Activated CD4-positive, alpha-beta T cell treated with anti-CD3 and anti-CD28 coated beads for 24 hours (primary cell): ENCODE measurements at places on chromosomes 16 and 17.

- DNase-seq, result no peak
Observed at GRCh38 chr17:16343569-16343968, 9.7 kb downstream of the CENPV start.

- DNase-seq, result no peak
Observed at GRCh38 chr17:7656958-7657609, 6.4 kb downstream of the ATP1B2 start.

- DNase-seq, result no peak
Observed at GRCh38 chr17:5210091-5210490, 18.4 kb upstream of the ZNF594 start.

DNA sequence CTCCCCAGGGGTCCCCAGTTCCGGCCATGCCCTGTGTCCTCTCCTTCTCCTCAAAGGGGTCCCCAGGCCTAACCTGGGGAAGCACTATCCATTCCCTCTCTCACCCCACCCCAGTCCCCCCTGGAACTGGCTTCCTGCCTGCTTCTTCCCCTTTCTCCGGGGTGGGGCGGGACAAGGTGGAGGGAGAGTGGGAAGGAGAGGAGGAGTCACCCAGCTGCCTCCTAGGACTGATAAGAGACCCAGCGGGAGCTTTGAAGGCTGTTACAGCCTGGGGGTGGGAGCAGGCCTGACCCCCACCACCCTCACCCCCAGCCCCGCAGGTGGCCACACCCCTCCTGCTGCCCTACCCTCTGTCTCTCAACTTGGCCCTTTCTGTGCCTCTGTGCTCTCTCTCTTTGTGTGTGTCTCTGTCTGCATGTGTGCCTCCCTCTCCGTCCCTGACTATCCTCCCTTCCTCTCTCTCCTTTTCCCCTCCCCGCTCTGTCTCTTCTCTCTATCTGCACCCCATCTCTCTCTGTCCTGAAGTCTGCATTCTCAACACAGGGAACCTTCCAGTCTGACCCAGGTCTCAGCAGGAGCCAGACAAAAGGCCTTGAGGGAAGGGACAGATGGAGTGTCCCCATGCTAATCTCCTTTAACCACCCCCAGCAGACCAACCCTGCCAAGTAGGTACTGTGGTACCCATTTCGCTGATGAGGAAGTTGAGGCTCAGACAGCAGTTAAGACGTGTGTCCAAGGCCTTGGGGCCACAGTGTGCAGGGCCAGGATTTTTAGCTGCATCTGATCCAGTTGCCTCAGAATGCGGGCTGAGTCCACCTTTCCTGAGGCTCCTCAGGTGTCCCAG, 66.1 kb downstream of the RAB11FIP4 start:
- DNase-seq, result no peak

DNA sequence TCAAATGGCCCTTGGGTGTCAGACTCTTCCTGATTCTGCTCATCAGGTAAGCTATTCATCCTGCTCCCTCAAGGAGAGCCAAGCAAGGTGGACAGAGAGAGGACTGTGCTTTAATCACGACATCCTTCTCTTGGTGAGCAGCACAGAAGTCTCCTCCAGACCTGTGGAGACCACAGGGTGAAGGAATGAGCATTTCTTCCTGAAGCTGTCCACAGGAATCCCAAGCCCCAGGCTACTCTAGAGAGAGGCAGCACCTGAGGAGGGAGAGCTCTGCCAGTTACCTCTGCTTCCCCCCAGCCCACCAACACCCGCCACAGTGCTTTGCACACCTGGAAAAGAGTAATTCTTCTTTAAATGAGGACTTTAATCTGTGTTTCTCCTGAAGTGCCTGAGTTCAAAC, 100.0 kb downstream of the PARN start:
- no peak for DNase-seq

GRCh38 chr16:59210955-59211541, 476.9 kb upstream of the GOT2 start:
- no peak for DNase-seq

DNA sequence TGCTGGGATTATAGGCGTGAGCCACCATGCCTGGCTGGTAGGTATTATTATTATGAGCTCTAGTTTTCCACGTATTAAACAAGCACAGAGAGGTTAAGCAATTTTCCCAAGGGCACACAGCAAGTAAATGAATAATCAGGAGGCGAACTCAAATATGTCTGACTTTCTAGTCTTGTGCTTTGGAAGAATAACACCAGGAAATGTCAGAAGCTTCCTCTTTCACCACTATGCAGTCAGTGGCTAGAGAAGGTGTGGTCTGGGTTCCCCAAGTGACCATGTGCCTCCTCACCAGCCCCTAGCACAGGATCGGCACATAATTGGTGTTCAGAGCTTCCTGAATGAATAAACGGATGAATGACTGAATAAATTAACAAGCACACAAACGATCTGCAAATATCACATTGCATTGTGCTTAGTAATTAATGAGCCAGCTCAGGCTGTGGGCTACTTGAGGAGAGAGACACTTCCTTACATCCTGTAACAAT, 21.6 kb upstream of the SCNN1B start:
- DNase-seq, result no peak

DNA sequence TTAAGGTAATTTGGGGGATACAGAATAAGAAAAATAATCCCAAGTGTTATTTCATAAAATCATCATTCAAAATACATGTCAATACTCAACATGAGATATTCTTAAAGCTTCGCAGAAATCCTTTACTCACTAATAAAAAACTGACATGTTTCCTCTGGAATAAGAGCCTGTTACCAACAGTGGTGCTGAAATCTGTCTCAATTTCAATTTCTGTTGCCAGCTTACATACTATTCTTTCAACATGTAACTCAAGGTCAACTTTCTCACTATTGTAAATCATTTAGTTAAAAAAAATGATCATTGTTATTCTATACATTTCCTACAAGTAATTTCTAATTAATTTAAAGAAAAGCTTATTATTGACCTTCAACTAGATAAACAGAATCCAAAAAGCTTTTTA, 67.9 kb downstream of the CEP95 start:
- DNase-seq, result no peak

DNA sequence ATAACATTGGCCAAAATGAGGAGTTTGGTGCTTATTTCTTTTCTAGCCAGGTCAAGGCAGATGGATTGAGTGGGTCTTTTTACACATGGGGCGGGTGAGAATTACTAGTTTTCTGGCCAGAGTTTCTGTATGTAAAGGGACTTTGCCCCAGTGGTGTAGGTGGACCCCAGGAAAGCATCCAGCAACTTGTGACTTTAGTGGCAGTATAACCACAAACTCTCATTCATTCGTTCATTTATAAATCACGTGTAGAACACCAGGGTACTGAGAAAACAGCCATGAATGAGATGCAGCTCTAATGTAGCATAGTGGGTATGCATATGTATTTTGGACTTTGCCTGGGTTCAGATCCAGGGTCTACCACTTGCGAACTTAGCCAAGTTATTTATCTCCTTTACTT, 8.1 kb downstream of the RAI1 start:
- no peak for DNase-seq

GRCh38 chr16:86597880-86598606, 19.7 kb downstream of the FOXL1 start:
- DNase-seq, result no peak

GRCh38 chr17:21176773-21177395, 37.1 kb downstream of the TMEM11 start:
- no peak for DNase-seq

DNA sequence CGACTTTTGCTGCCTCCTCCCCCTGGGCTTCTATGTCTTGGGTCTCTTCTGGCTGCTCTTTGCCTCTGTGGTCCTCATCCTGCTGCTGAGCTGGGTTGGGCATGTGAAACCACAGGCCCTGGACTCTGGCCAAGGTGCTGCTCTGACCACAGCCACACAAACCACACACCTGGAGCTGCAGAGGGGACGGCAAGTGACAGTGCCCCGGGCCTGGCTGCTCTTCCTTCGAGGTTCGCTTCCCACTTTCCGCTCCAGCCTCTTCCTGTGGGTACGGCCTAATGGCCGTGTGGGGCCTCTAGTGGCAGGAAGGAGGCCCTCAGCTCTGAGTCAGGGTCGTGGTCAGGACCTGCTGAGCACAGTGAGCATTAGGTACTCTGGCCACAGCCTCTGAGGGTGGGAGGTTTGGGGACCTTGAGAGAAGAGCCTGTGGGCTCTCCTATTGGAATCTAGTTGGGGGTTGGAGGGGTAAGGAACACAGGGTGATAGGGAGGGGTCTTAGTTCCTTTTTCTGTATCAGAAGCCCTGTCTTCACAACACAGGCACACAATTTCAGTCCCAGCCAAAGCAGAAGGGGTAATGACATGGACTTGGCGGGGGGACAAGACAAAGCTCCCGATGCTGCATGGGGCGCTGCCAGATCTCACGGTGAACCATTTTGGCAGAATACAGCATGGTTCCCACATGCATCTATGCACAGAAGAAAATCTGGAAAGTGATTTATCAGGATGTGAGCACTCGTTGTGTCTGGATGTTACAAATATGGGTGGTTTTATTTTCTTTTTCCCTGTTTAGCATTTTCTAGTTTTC, 2.3 kb downstream of the GP1BA start:
- DNase-seq, result no peak

DNA sequence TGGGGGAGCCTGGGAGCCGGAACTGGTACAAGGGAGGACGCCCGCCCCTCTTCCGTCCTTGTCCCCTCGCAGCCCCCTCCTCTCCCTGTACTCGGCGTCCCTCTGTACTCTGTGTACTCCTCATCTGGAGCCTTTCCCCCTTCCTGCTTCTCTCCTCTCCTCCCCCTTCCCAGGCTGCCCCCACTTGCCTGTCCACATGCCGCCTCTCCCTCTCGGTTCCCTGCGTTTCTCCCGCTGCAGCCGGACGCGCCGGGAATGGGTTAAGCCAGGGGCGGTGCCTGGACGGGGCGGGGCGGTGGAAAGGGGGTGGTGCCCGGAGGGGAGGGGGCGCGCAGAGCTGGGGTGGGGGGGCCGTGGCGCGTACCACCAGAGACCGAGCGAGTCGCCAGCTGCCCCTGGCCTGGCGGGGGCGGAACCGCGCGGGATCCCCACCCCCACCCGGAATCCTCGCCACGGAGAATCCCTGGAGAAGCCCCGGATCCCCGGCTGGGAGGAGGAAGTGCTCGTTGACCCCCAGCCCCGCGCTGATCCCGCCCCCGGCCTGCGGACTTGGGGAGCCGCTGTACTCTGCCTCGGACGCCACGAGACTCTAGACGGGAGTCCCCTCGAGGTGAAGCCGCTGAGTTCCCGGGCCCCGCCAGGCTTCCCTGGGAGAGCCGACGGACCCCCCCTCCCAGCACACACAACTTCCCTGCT, 22.6 kb downstream of the GJD3 start:
- DNase-seq, result no peak

- DNase-seq, result no peak
Observed at GRCh38 chr16:19374402-19374801, 43.3 kb upstream of the TMC5 start.

GRCh38 chr16:6937641-6938040, 395.0 kb upstream of the RBFOX1 start:
- DNase-seq, result no peak

DNA sequence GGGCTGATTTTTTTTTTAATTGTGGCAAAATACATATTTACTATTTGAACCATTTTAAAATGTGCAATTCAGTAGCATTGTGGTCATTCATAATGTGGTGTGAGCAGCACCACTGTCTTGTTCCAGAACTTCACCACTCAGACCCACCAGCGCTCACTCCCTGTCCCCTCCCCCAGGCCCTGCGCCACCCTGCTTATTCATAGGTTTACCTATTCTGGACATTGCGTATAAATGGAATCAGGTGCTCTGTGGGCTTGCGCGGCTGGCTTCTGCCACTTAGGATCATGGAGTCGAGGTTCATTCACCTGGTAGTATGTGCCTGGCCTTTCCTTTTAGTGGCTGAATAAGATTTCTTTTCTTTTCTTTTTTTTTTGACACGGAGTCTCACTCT, 59.4 kb downstream of the NT5M start:
- no peak for DNase-seq

DNA sequence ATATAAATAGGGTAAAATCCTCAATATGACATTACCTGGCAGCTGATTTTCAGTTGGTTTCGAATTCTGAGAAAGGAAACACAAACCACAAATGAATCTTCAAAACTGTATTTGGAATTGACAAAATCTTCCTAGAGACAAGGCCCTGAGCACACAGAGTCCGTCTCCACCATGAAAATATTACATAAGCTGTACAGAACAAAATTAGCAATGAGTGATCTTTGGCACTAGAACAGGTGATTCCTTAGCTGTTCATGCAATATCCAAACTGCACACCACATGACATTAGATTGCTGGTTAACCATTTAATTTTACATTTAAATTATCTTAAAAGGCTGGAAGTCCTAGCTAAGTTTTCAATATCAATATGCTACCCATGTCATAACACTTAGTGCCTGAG, 31.7 kb downstream of the GJC1 start:
- DNase-seq, result no peak

- no peak for DNase-seq
Observed at GRCh38 chr16:84552135-84552534, 47.7 kb upstream of the MEAK7 start.

- DNase-seq, result no peak
Observed at GRCh38 chr17:2982854-2983253, 80.6 kb downstream of the OR1D5 start.

GRCh38 chr17:50272711-50273653, 1.3 kb upstream of the TMEM92 start:
- DNase-seq, result peak; percentile 36

GRCh38 chr17:9364837-9365430, 210.7 kb downstream of the STX8 start:
- DNase-seq, result no peak

DNA sequence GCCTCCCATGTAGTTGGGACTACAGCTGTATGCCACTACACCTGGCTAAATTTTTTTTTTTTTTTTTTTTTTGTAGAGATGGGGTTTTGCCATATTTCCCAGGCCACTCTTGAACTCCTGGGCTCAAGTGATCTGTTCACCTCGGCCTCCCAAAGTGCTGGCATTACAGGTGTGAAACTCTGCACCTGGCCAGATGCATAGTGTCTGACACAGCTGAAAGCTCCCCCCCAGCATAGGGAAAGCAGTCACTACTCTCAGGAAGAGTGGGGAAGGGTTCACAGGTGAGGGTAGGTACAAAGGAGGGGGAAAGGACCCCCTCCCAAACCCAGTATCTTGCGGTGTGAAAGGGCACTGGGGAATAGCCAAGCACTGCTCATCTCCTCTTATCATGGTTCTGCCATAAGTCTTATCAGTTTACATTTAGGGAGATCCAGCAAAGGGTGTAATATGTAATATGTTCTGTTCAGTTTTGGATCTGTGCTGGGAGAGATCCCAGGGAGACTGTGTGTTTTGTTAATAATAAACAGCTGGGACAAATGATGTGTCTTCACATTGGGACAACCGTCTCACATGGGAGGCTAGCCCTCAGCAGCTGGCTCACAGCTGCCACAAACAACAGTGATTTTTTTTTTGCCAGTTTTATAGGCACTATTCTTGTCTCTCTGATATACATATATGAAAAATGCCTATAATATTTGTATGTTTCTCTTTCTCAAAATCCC, 6.8 kb upstream of the CAVIN1 start:
- no peak for DNase-seq

GRCh38 chr17:19386974-19387920, at the start of gene MFAP4:
Gene MFAP4, minus strand, starts transcription at chr17:19387190. Its CDS starts 35 bp downstream, at chr17:19387155.
- no peak for DNase-seq

- no peak for DNase-seq
Observed at GRCh38 chr17:41535764-41536481, 7.8 kb upstream of the KRT19 start.
